Suppressor macrophage treated with lipopolysaccharide for 1 hour (primary cell): ENCODE measurements at places on chromosomes 3 and 15.
A peak's percentile ranks its signal among the peaks of the same experiment; 100 is the strongest.

GRCh38 chr3:108234387-108234957 is 12.2 kb upstream of the IFT57 start:
- no peak for DNase-seq

GRCh38 chr15:43376017-43376705 is 5.3 kb downstream of the TUBGCP4 start:
- DNase-seq: peak; percentile 47

DNA sequence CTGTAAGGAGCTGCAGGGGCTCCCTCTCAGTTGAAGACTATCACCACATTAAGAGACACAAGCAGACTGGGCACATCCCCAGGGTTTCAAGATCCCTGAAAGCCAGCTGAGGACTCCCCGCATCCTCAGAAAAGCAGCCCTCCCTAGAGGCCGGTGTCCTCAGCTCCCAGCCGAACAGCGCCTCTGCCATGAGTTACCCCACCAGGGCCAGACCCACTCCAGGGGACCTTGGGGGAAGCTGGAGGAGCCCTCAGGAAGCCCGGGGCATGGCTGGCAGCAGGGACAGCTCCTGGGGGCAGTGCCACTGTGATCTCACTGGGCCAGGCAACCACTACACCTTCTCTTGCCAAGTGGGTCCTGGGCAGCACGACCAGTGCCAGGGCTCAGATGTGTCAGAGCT is 8.1 kb downstream of the KLF15 start:
- DNase-seq: no peak

DNA sequence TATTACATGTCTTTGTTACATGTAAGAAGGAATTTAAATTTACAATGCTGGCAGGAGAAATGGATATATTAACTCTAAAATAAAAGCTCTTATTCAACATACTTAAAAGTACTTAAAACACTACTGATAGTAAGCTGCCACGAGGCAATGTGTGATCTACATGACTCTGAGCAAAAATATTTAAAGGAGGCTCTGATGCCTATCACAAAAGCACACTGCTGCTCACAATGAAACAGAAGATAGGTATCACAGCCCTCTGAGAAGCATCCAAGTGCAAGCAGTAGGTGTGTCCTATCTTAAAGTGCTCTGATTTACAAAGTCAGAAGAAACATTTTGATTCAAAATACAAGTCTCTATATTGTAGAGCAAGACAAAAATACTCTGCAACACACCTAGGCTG is 371.2 kb upstream of the WNT5A start:
- DNase-seq: no peak

DNA sequence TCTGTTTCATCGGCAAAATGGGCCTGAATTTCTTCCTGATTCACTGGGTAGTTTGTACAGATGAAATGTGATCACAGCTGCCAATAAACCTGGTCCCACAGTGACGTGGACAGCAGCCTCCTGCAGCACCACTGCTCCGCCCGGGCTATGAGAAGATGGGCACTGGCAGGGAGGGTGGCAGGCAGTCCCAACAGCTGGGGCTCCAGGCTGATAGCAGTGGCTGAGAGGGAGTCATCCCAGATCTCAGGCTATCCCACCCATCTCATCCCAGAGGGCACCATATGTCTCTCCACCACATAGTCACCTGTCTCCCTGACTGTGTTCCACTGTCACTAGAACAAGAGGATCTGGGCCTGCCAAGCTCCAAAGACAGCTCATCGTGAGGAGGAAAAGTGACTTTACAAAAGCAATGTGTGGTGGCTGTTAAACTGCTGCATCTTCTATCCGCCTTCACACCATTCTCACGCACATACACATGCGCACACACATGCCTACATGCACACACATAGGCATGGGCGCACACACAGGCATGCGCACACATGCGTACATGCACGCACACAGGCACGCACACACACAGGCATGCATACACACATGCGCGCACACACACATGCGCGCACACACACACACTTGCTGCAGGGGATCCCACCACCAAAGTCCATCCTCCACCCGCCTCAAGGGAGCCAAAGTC is 46.2 kb downstream of the RGMA start:
- DNase-seq: no peak

DNA sequence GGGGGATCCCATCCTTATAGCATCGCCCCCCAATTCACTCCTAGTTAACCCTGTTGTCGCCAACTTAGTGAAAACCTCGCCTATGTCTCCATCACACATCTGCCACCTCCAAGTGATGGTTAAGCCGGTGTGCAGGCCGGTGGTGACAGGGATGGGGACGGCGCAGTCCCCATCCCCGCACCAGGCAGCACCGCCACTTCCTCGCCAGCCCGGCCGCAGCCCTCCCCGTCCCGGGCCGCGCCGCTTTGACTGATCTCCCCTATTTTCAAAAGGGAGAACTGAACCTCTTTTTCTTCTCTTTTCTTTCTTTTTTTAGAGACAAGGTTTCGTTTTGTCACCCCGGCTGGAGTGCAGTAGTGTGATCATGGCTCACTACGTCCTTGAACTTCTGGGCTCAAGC is 11.3 kb upstream of the MOBP start:
- DNase-seq: no peak

GRCh38 chr15:69606921-69607500 is 154.4 kb downstream of the RPLP1 start:
- DNase-seq: peak; percentile 57

- peak; percentile 45 for DNase-seq
Measured at GRCh38 chr15:58980351-58980939, 7.0 kb upstream of the RNF111 start.

DNA sequence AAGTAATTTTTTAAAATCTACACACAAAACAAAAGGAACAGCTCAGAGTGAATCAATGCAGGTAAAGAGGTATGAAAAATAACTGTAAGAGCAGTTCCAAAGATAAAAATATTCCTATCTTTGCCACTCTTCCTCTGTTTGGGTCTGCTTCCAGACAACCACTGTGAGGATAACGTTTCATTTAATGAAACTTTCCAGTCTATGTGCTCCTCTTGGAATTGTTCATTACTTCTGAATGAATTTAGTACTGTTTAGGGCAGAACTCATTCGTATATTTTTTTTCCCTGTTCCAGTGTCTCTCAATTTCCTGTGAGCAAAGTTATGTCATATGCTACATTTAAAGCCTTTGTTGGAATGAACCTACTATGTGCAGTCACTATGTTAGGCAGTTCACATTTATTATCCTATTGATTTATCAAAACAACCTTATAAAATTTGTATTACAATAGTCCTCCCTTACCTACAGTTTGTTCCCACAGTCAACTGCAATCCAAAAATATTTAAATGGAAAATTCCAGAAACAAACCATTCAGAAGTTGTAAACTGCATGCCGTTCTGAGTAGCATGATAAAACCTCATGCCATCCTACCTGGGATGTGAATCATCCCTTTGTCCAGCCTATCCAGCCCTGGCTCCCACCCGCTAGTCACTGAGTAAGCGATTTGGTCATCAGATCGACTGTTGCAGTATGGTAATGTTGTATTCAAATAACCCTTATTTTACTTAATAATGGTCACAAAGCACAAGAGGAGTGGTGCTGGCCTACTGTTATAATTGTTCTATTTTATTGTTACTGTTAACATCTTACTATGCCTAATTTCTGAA is 98.1 kb downstream of the TMCC1 start:
- no peak for DNase-seq

- DNase-seq: no peak
Measured at GRCh38 chr3:49022688-49023171, 809 bp downstream of the NDUFAF3 start.

DNA sequence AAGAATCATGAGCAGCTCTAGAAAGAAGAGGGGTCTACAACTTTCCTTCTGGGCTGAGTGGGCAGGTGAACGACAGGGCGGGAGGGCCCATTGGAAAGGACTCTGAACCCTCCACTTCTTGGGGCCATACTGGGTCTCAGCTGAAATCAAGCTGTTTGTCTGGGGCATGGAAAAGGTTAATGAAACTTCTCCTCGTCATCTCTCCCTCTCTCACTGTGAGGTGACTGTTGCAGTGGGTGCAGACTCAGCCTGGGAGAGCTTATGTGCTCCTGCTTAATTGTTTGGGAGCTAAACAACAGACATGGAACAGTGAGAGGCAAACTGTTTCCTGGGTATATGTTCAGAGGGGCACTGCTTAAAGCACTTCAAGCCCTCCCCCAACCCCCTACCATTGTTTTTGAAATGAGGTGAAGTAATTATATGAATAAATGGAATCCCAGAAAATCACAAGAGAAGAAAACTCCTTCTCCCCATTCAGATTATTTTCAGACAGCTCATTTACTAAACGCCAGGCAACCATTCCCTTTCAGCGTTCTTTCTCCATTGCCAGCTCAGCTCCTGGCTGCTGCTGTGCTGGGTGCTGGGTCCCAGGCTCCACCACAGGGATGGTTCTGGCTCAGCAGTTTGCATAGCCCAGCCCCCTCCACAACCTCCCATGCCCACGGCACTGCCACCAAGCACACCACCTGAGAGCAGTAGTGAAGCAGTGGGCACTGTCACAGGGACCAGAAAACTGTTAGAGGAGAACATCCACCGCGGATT is 444.9 kb upstream of the TBL1XR1 start:
- no peak for DNase-seq

GRCh38 chr15:52338058-52338457 is 42.5 kb upstream of the MYO5C start:
- DNase-seq: no peak

DNA sequence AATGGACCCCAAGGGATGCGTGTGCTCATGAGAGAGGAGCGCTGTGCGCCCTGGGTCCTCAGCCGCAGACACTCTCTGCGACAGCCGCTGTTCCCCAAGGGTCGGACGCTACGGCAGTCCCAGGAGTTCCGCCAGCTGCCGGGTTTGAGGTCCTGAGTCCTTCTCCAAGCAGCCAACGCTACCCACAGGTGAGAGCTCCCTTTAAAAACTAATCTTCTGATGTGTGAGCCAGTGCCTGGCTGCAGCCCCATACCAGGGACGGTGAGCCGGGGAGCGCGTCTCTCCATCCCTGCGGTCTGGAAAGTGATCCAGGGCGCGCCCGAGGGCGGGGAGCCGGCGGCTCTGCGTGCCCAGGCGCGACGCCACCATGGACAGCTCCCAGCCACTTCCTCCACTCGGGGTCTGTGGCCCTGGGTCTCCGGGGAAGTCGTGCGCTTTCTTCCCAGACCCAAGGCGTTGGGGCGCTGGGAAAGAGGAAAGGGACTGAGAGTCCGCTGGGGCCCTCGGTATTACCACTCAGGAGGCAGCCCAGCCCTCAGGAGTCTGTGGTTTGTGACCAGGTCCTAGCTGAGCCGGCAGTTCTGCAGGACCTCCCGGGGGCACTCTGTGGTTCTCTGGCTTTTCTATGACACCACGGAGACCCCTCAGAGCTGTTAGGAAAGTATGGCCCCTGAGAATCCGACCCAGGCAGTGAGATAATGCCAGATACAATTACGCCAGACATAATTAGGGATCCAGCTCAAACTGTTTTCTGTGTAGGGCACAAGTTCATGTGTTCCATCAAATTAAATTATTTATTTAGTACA is 1.4 kb downstream of the CEMIP start:
- DNase-seq: peak; percentile 55

GRCh38 chr15:71142780-71143179 is 27.5 kb downstream of the THSD4 start:
- DNase-seq: no peak

- DNase-seq: no peak
Measured at GRCh38 chr3:50221051-50221410, 15.0 kb upstream of the GNAI2 start.

DNA sequence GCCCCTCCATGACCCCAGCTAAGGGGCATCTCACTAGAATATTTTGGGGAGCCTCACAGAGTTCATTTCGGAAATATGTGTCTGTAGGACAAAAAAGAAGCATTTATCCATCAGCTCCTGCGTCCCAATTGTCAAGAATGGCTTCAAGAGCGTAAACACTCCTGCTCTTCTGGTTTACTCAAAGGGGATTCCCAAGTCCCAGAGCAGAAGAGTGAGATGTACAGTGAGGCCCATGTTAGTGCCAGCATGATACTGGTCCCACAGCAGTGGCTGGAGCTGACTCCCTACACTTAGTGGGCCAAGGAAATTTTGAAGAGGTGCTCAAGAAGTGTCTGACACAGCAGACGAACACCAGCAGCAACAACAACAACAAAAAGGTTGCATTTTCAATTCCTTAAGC is 34.9 kb upstream of the ARL8B start:
- no peak for DNase-seq

- no peak for DNase-seq
Measured at GRCh38 chr3:117226932-117227331, 517.4 kb downstream of the TUSC7 start.

GRCh38 chr3:171389491-171389890 is 70.7 kb downstream of the TNIK start:
- DNase-seq: no peak

GRCh38 chr3:65961733-65962132 is 77.0 kb downstream of the MAGI1 start:
- no peak for DNase-seq

- DNase-seq: no peak
Measured at GRCh38 chr3:61936344-61936937, 375.1 kb downstream of the PTPRG start.

DNA sequence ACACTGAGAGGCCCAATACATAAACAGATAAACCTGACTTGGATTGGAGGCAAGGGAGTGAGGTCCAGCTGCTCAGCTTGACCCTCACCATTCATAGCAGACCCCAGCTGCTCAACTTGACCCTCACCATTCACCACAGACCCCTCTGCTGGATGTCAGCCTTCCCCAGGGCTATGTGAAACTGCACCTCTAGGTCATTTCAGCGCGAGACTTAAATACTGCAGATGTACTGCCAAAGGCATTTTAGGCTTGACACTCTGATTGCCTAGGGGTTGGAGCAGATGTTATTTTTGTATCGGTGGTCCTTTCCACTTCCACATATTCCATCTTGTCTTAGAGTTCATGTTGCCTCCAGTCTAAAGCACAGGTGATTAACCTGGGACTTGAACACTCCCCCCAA is 41.5 kb upstream of the FAM98B start:
- DNase-seq: no peak

DNA sequence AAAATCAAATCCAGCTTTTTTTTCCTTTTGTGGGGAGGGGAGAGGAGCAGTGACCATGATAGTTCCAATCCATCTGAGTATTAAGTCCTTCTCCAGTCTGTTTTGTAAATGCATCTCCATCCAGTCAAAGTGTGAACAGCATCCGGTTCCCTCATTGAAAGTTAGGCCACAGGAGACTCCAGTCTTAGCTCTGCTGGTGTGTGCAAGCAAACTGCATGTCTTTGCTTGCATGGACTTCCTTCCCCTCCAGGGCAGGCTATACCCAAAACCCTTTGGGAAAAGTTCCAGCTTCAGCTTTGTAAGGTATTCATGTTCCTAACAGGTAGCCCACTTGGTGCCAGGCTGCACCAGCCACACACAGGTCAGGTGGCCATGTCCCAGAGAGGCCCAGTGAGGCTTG is 3.1 kb upstream of the MAN2C1 start:
- no peak for DNase-seq

DNA sequence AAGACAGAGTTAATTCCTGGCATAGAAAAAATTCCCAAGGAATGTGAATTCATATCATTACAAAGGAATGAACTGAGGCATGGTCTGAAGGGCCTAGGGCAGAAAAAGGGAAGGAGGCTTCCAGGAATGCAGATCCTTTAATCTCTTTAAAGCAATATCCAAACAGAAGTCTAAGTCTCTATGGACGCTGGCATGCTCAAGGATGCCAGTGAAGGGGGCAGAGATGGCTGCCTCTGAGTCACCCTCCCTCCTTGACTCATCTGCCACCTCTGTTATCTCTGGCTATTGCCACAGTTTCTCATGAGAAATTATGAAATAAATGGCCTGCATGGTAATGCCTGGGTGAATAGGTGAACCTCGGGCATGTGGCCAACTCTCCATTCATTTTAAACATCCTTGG is 96.3 kb upstream of the BCL6 start:
- DNase-seq: no peak
